Skeletal muscle tissue (tissue), 5 donors: ENCODE measurements at places on chromosomes 7 and 10. TPM values are rescaled to one million over a fixed set of nuclear protein-coding genes. Genes with fewer than 3 reads are reported as not detected.

The PRKCQ gene
- total RNA-seq: 14.6 TPM

The CYP3A4 gene
- not detected for total RNA-seq

The SPOCK2 gene
- total RNA-seq: 2.6 TPM

The LAMB1 gene
- 195 TPM for total RNA-seq

The MRLN gene
- total RNA-seq: 156 TPM

The DENND2A gene
- 32.4 TPM for total RNA-seq

The NAT16 gene
- total RNA-seq: not detected

The CALD1 gene
- total RNA-seq: 89.8 TPM

The ALOX5 gene
- 3.1 TPM for total RNA-seq

The CYP2E1 gene
- 1.0 TPM for total RNA-seq

The INTS15 gene
- 10.4 TPM for total RNA-seq

The NPS gene
- total RNA-seq: not detected

The STRA8 gene
- total RNA-seq: not detected

The SEMA3C gene
- 266 TPM for total RNA-seq

The NFKB2 gene
- total RNA-seq: 11.0 TPM

The ECHDC3 gene
- total RNA-seq: 20.9 TPM

The CXCL12 gene
- total RNA-seq: 83.5 TPM
